ENCODE measurements at places on chromosomes 7 and 10.

DNA sequence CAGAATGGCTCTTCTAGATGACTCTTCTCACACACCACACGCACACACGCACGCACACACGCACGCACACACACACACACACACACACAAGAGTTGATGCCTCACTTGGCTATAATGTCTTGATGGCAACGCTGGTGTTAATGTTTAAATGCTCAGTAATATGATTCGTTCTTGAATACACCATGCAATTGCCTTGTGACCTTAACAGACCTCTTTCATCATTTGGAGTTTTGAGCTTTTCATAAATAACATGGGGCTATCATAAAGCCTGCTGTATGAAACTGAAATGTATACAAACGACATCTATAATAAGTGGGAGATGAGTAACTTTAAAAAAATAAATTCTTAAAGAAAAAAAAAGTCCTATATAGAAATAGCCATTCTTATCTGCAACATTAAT, 8.2 kb downstream of the JCAD start:
- DNase-seq = no peak

GRCh38 chr10:133159950-133160825, at the start of gene KNDC1:
Gene KNDC1 (plus strand): TSS chr10:133160219. CDS start chr10:133160468, 249 bp downstream.
- DNase-seq = no peak

DNA sequence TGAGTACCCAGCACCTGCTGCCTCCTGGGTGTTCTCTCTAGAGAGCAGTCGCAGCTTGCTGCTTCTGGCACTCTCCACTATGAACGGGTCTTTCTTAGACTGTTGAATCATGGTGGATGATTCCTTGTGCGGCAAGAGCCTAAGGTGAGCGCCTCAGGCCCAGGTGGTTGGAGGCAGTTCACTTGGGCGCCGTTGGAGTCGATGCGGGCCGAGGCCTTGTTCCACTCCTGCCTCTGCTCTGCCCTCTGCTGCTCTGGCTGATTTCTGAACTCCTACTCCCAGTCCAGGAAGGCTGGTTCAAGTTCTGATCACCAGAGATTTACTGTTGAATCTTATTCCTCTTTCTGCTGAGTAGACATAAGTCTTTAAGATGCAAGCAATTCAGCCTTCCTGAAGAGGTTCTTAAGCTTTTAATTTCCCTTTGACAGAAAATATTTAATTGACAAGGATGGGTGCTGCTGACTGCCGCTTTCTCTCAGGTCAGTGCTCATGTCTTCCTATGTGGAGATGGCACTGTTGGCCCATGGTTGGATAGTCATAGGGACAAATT, 10.4 kb downstream of the YKT6 start:
- no peak for DNase-seq

GRCh38 chr10:43415544-43415943, 6.6 kb upstream of the HNRNPF start:
- no peak for DNase-seq

- DNase-seq = no peak
Measured at GRCh38 chr7:52825611-52826010, 209.8 kb upstream of the POM121L12 start.

DNA sequence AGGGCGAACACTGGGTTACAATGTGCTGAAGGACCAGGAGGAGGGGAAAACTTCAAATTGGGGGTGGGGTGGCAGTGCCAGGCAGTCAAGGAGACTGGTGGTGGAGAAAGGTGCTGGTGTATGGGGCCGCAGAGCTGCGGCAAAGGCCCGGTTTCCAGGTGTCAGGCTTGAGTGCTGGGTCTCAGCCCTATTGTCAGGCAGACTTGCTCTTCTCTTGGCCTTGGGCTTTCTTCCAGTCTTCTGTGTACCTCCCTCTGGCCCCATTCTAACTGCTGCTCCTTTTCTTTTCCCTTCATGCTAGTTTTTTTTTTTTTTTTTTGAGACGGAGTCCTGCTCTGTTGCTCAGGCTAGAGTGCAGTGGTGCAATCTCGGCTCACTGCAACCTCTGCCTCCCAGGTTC, 51.0 kb downstream of the POLR3A start:
- no peak for DNase-seq

- no peak for DNase-seq
Measured at GRCh38 chr7:143392875-143393266, 11.7 kb downstream of the ZYX start.
